ENCODE measurements at places on chromosomes 3 and 15. TPM values are rescaled to one million over a fixed set of nuclear protein-coding genes. Genes with fewer than 3 reads are reported as not detected.

SLC28A1 gene
- total RNA-seq: not detected

KLHL40 gene
- total RNA-seq: not detected

ERICH6 gene
- not detected for total RNA-seq

CPNE9 gene
- total RNA-seq: not detected

HRG gene
- total RNA-seq: not detected

CHRNA3 gene
- total RNA-seq: not detected

NOX5 gene
- total RNA-seq: not detected

CHAC1 gene
- 15.2 TPM for total RNA-seq

HMG20A gene
- 34.4 TPM for total RNA-seq

POLQ gene
- 6.2 TPM for total RNA-seq

CISH gene
- 0.15 TPM for total RNA-seq

CD200R1 gene
- total RNA-seq: not detected

CSPG4 gene
- 1.2 TPM for total RNA-seq

FBXO40 gene
- under 0.01 TPM for total RNA-seq

SCAANT1 gene
- total RNA-seq: not detected

ASB14 gene
- not detected for total RNA-seq

CCDC9B gene
- 28.4 TPM for total RNA-seq

BOC gene
- 0.15 TPM for total RNA-seq

TXNRD3 gene
- 8.4 TPM for total RNA-seq

SEMA7A gene
- total RNA-seq: 3.2 TPM

SMAD6 gene
- 12.2 TPM for total RNA-seq

IL12A gene
- 6.4 TPM for total RNA-seq

CTXN2 gene
- total RNA-seq: not detected

TICRR gene
- 2.6 TPM for total RNA-seq

IQCH gene
- 0.32 TPM for total RNA-seq

CLDN1 gene
- not detected for total RNA-seq

GPR156 gene
- total RNA-seq: under 0.01 TPM

FANCD2OS gene
- total RNA-seq: not detected

GRK7 gene
- not detected for total RNA-seq

GRIP2 gene
- total RNA-seq: not detected

GUCA1C gene
- not detected for total RNA-seq

CLSTN2 gene
- total RNA-seq: not detected

DGKG gene
- total RNA-seq: not detected

SAMMSON gene
- not detected for total RNA-seq

CNTN4 gene
- total RNA-seq: under 0.01 TPM

FAM81A gene
- total RNA-seq: under 0.01 TPM

NEK10 gene
- 1.8 TPM for total RNA-seq

TTLL13 gene
- not detected for total RNA-seq

ERC2 gene
- 3.0 TPM for total RNA-seq
